ENCODE measurements at places on chromosomes 5 and 9.

DNA sequence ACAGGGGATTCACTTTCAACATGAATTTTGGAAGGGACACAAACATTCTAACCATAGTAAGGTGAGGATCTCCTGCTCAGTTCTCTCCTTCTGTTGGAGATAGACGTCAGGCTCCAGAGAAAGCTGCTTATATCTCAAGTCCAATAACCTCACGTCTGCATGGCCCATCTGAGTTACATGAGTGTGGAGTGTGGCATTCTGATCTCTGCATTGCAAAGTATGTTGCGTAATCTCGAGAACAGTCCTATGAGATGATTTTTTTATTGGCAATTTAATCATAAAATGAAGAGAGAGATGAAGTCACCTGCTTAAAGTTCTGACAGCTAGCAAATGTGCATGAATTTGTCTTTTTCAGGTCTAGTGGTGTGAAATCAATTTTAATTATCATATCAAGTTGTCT lies 118.8 kb downstream of the SLC12A2 start:
- DNase-seq = no peak

GRCh38 chr5:102888483-102888882 lies 133.4 kb downstream of the PAM start:
- no peak for DNase-seq

GRCh38 chr5:9544056-9544455 lies 1.8 kb downstream of the SEMA5A start:
- DNase-seq = no peak

GRCh38 chr9:97848215-97848479 lies 4.9 kb upstream of the FOXE1 start:
- no peak for DNase-seq

GRCh38 chr9:129282272-129282671 lies 104.2 kb upstream of the IER5L start:
- no peak for DNase-seq

- no peak for DNase-seq
Measured at GRCh38 chr5:114311968-114312367, 49.9 kb upstream of the KCNN2 start.

DNA sequence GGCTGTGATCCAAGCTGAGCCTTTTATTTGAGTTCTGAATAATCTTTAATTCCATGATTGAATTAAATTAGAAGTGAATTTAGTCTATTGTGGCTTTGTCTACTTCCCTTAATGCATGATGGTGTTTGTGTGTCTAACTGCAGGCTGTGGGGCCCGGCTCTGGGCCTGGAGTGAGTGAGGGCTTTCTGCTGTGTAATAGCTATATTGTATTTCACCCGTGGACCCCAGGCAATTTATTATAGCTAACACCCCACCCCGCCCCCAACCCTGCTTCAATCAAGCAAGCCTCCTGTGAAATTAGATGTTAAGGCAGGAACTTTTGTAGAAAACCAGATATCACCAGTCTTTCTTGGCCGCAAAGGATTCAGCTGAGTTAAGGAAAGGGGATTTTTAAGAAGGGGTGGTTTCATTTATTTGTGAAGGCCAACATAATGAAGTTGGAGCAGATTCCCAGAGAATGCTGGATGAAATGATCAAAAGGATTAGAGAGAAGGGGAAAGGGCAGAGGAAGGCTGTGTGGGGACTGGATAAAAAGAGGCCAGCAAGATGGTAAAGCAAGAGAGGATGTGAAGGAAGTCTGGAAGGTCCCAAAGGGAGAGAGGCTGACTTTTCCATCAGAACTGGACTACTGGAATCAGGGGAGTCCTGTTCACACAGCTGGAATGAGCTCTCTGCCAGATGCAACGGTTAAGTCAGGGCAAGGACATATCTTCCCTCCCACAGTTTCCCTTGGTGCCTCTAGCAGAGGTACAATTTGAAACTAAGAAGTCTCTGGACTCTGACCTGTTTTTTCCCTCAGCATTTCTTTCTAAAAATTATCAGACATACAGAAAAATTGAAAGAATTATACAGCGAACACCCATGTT lies 125.3 kb upstream of the SAP30L start:
- no peak for DNase-seq

DNA sequence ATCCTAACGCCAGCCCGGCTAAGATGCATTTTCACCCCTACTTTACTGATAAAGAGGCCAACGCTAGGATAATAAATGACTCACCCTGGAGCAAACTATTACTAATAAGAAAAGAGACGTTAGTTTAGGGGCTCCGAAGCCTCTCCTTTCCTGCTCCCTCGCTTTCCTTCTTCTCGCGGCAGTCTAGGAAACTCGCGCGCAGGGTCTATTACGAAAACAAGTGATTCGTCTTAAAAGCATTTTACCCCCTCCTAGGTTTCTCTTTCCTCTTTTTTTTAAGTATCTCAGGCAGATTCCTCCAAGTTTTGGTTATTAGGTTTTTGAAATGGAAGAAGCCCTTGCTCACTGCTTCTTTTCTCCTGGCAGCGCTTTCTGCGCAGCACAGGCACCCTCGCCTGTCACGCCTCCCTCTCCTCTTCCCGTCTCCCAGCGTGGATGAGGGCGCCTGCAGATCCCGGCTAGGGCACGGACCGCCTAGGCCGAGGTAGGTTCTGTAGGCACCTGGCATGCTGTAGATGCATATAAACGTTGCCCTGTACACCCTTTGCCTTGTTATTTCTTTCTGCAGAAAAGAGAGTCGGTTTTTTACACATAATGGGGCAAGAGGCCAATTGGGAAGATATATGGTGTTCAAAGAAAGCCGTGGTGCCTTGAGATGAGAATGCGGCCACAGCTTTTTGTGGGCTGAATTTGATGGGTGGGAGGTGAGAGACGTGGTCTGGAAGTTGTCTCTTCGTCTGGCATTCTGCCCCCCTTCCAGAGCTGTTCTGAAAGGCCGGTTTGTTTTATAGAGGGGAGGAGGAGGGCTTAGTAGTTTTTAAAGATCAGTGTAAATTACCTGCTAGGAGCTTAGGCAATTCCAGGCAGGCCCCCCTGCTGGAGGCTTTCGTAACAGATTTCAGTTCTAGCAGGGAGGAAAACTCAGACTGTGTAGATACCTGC lies 983 bp downstream of the GCNT1 start:
- no peak for DNase-seq
